ENCODE measurements at places on chromosomes 6 and 20.

GRCh38 chr6:83429857-83430610 lies 817 bp downstream of the ME1 start:
- peak; percentile 58 for DNase-seq

DNA sequence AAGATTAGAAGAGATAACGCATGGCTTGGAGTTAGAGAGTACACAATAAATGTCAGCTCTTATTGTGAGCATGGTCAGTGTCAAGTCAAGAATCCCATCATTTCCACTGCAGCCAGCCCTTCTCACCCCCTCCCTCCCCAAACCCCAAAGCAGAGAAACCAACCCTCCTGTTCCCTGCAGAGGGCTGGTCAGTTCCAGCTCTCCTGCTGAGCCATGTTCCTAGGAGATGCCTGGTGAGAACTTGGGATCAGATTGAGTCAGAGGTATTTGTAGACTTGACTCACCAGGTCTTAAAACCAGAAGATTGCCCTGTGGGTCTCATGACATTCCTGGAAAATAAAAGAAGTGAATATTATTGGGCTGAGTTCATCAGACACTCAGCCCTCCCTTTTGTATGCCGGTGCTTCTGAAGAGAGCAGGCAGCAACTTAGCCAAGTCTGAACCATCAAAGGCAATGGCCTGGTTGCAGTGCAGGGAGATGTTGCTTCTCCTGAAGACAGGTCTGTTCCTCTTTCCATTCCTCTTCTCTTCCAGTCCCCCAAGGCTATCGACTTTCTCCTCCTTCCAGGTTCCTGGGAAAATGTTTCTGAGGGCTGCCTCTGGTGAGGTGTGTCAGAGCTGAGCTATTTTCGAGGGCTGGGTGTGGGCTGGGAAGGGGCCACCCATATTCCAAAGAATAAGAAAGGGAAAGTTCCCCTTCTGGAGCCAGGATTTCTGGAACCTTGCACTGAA lies 278.2 kb upstream of the SUPT3H start:
- no peak for DNase-seq

GRCh38 chr20:63264000-63264399 lies 8.6 kb upstream of the ARFGAP1 start:
- DNase-seq, result no peak

GRCh38 chr20:50517817-50518154 lies 7.6 kb downstream of the PTPN1 start:
- no peak for DNase-seq

DNA sequence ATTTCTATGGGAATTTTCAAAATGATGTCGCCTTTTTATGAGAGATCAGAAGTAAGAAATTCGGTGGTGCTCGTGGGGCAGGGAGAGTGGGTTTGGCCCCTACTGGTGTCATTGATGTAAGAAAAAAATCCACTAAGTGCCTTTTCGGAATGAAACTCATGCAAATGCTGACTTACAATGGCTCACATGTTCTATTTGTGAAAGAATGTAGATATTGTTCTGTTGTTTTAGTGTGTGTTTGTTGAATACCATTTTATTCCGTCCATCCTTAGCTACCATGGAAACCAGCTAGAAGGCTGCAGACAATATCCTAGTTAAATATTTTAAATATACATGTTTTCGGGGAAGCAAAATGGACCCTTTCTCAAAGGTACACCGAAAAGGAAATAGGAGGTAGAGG lies 304.9 kb downstream of the TAF4 start:
- DNase-seq, result no peak

- no peak for DNase-seq
Observed at GRCh38 chr6:5507131-5507681, 245.9 kb downstream of the FARS2 start.
